Hippocampal formation (tissue), 2 donors: ENCODE measurements at places on chromosomes 7 and 10.

DNA sequence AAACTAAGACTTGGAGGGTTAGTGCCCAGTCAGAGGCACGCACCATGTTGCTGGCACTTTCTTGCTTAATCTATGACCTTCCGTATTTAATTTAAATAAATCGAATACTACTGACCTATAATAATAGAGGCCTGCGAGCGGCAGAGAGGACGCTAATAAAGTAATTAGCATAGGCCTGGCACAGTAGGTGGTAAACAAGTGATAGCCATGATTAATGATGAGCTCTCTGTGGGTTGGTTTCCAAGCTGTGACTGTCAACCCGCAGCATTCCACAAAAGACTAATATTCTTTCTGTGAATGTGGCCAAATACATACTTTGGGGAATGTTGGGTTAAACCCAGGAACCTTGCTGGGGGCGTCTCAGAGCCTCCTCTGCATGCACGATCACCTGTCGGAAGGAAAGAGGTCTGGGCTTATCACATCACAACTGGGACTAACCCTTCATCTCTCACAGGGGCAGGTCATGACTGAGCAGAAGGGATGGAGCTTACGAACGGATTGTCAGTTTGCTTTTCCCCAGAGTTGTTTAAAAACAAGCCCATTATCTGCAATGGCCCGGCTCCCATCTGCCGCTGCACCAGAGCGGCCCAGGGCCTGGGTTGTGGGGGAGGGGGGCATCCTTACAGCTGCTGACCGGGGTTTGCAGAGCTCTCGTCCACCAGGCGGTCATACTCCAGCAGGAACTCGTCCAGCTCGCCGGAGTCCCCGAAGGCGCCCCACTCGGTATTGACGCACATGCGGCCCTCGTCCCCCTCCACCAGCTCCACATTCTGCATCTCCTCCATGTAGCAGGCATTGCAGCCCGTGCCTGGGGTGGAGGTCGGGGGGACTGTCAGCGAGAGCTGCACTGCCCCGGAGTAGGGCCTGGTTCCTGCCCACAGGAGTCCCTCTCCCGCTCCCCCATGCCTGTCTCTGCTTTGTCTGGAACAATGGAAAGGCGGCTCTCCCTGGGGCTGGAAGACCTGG is 6.2 kb upstream of the MYL7 start:
- no peak for DNase-seq

GRCh38 chr10:33117230-33117629 is 159.2 kb upstream of the ITGB1 start:
- no peak for DNase-seq

DNA sequence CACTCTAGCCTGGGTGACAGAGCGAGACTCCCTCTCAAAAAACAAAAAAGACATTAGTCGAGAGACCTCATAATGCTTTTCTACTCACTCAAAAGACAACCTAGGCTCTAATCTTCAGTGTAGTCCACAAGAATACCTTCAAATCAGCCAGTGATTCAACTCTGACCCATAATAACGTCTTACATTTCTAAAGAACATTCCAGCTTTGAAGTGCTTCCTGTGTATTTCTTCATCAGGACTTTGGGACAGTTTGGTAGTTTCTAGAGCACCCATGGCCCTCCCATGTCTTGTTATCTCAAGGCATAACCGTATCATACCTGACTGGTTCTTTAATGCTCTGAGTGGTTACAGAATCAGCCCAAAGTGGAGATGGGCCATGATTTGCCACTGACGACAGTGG is 221.3 kb downstream of the SKIDA1 start:
- no peak for DNase-seq

DNA sequence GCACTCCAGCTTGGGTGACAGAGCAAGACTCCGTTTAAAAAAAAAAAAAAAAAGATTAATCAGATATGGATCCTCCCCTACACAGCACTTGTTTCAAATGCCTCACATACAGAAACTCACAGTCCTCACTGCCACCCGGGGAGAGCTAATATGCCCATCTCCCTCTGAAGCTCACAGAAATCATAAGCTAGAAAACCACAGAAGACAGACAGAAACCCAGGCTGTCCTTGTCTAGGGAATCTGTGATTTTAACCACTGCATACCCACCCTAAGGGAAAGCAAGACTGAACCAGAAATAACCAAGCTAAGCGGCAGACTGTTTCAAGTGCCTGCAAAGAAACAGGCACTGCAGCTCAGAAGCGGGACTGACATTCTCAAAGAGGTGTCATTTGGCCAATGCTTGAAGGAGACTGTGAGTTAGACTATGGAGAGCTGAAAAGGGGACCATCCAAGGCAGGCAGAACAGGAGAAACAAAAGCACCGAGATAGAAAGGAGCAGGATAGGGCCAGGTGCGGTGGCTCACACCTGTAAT is 37.6 kb downstream of the SLC37A3 start:
- no peak for DNase-seq

DNA sequence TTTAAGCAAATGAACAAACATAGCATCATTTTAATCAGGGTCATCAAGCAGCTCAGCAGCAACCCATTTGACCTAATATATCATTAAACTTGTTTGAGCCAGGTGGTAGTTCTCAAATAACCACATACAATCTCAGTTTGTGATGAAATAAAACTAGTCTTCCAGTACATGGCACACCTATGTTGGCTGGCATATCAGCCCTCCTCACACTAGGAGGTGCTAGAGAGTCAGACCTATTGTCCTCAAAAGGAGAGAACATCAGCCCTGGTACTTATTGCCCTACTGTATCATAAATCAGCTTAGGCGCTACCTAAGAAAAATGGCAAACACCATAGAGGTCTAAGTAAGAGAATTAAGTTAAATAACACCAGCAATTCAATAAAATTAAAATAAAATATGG is 81.7 kb downstream of the CABCOCO1 start:
- DNase-seq = no peak

DNA sequence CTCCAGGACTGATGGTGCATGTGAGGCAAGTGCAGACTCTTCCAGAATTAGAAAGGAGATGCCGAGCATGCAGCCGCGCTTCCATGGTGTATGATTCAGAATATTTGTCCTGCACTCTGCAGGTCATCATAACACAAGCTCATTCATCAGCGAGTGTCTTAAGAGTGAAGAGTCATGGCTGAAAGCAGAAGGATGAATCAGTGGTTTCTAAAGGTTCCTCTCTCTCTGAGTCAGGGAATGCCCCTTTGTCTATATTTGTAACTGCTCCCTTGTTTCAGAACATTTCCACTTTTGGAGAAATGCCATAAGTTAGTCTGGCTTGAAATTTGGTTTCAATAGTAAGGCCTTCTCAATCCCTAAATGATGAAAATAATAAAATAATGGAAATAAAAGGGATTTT is 52.3 kb downstream of the HECW1 start:
- peak; percentile 16 for DNase-seq

- DNase-seq = no peak
Measured at GRCh38 chr10:20303453-20304152, 487.4 kb downstream of the PLXDC2 start.

DNA sequence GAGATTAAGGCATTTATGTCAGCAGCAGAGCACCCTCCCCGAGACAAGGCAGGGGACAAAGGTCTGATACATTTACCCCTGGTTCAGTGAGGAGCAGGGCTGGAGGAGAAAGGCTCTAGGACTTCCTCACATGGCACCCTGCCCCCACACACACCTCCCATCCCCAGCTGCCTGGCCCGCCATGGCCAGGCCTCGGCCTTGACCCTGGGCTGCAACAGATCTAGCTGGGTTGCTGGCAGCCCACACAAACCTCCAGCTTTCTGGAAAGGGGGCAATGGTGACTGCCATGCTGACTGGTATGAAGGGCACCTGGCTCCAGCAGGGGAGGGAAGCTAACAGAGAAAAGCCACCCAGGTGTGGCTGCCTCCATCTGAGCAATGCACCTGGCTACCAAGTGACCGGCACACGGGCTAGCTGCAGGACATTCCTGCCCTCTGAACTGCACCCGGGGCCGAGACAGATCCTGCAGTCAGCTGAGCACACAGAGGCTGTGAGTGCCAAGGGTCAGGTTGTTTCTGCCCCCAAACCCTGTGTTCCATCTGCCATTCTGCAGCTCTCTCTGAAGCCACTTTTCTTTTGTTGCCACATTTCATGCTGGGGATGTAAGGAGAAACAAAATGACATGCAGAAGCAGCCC is 85.8 kb upstream of the LRRC18 start:
- DNase-seq = no peak

- no peak for DNase-seq
Measured at GRCh38 chr7:149398195-149398820, 62.6 kb downstream of the ZNF777 start.
